ENCODE measurements at places on chromosomes 5 and 9.

DNA sequence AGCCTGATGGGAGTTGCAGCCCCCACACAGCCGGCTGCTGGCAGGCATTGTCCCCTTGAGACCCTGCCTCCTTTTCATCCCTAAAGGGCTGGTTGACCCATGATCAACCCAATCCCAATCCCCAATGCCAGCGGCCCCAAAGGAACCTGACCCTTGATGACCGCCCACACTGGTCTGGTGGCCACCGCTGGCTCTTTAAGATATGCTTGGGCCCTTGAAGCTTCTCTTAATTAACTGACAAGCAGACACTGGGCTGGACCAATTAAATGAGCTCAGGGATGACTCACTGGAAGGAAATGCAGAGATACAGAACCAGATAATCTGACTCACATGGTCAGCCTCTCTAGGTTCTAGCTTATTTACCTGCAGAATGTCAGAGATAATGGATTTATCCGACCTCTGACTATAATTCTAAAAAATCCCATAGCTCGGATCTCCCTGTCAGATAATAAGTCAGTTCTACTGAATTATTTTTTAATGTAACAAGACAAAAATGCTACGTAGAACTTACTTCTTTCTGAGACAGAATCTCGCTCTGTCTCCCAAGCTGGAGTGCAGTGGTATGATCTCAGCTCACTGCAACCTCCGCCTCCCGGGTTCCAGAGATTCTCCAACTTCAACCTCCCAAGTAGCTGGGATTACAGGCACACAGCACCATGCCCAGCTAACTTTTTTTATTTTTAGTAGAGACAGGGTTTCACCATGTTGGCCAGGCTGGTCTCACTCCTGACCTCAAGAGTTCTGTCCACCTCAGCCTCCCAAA, 11.1 kb upstream of the MLANA start:
- no peak for DNase-seq

DNA sequence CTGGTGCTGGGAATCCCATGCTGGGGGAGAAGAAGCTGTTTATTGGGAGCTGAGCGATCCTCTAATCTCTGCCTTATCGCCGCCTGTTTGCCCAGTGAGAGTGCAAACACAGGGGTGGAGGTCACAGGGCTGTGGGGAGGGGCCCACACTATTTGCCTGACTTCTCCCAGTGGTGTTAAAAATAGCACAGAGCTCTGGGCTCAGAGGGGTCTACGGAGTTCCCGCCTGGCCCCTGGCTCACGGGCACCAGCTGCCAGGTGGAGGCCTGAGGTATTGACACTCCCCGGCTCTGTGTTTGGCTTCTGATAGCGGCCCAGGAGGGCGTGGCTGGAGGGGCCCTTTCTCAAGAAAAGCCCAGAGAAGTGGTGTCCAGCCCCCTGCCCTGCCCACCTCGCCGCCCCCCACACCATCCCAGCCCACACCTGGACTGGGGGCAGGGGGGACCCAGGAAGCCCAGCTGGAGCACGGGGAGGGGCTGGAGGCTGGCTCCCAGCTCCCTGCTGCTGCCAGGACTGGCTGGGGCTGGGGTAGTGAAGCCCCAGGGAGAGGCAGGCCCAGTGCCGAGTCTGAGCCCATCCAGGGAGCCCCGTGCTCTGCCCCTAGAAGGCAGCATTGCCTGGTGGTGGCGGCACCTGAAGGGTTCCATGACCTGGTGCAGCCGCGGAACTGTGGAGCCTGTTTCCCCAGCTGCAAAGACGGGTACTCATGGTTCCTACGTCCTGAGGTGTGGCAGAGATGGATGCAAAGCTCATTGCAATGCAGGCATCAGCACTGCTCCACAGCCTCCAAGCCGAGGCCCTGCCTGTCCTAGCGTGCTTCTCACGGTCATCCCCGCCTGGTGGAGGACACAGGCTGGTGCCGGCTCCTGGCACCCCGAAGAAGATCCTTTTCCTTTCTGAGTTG, 35.7 kb upstream of the EGFL7 start:
- DNase-seq: no peak

DNA sequence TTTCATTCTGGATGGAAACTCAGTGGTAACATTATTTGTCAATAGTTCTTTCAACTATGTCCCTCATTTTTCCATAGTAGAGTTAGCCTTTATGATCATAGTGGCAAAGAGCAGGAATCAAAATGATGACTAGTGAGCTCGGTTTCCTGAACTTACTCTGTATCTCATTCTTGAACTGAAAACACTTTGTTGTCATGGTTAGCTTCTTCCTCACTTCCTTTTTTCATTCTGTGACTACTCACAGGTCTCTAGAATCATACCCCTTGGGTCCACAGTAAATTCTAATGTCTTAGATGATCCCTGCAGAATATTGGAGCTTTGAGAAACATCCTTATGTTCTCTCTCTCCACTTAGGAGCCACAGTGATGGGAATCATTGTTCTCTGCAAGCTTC, 29.4 kb upstream of the RECK start:
- DNase-seq: no peak

DNA sequence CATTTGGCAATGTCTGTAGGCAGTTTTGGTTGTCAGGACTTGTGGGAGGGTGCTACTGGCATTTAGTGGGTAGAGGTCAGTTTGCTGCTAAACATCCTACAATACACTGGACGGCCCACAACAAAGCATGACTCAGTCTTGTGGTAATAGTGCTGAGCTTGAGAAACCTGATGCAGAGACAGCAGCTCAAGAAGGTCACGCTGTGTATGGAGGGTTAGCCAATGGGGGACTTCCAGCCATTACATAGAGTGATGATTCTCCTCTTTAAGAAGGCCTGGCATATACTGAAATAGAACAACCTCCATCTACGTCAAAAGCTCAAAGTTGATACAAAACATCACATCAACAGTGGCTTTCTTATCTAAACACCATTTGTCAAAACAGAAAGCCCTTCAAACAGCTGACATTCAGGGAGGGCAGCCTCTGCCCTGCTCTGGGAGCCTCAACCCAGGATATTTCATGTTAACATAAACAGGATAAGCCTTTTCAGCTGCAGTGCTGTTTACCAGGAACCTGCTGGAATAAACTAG, 143.0 kb downstream of the GPBP1 start:
- DNase-seq: no peak

- no peak for DNase-seq
These were observed 178.5 kb downstream of the C9orf152 start for GRCh38 chr9:110029429-110029955.

GRCh38 chr5:10056228-10056760, 193.4 kb downstream of the ATPSCKMT start:
- no peak for DNase-seq

- DNase-seq: no peak
These were observed 87.1 kb upstream of the SH3GL2 start for GRCh38 chr9:17491780-17492179.

GRCh38 chr9:126228781-126229444, 97.7 kb upstream of the MVB12B start:
- peak; percentile 22 for DNase-seq

DNA sequence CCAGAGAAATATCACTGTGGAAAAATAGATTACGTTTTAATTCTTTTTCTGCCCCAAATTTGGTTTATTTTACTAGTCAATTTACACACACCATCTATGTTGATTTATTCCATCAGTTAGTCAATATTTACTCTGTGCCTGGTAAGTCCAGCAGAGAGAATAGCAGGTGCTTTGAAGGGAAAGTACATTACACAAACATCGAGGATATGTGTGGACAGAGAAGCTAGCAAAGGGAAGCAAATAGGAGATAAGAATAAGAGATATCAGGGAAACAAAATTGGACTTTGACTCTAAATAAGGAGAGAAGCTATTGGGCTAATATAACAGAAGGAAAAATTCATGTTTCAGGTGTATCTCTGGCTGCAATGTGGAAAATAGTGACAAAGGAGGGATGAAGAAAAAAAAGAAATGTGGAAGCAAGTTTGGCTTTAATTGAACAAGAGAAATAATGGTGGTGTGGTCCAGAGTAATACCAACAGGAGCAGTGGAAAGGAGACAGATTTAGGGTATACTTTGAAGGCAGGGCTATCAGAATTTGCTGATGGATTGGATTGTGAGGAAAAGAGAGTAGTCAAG, 587.7 kb upstream of the CDH6 start:
- no peak for DNase-seq

DNA sequence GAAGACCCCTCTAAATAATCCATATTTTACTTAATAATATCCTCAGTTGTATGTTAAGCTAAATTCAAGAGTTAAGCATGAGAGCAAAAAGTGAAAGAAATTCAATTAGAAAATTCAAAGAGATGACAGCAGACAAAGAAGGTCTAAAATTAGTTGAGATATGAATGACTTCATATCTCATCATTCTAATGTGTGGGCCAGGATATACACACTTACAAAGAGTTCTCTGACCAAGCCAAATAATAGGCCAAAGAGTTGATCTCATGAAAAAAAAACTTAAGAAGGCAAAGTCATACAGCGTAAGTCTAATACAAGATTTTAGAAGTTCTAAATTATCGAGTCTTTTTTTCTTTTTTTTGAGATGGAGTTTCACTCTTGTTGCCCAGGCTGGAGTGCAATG, 87.7 kb upstream of the PLPP1 start:
- no peak for DNase-seq

DNA sequence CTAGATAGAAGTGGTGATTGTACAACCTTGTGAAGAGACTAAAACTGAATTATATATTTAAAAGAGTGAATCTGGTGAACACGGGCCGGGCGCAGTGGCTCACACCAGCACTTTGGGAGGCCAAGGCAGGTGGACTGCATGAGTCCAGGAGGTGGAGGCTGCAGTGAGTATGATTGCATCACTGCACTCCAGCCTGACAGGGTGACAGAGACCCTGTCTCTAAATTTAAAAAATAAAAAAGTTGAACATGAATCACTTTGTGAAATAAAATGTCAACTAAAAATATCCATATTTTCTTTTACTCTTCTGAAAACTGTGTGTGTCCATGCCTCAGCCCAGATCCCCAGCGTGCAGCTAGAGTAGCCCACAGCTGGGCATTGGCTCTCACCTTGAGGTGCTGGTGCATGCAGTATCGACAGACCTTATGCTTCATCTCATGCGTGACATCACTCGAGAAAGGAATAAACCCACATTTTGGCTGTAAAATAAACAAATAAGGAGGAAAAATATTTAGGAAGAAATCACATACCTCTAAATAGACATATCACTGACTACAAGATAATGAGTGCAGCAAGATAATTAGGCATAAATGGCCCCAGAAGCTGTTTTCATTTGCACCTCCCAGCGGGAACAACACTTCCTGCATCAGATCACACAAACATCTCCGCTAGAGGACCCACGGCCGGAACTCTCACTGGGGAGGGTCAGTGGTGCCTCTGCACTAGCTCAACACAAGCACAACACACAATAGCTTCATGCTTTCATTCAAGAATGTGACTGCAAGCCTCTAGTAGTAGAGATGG, 22.1 kb downstream of the IPPK start:
- no peak for DNase-seq

- DNase-seq: no peak
These were observed 36.4 kb downstream of the ADAMTS12 start for GRCh38 chr5:33855396-33855795.

- DNase-seq: no peak
These were observed 60.5 kb downstream of the GLDC start for GRCh38 chr9:6584881-6585597.

GRCh38 chr9:13431692-13432091, 152.2 kb upstream of the MPDZ start:
- DNase-seq: no peak

GRCh38 chr5:147098233-147098790, 136.5 kb upstream of the STK32A start:
- no peak for DNase-seq

GRCh38 chr5:40680741-40681362, 1.1 kb downstream of the PTGER4 start:
- no peak for DNase-seq

DNA sequence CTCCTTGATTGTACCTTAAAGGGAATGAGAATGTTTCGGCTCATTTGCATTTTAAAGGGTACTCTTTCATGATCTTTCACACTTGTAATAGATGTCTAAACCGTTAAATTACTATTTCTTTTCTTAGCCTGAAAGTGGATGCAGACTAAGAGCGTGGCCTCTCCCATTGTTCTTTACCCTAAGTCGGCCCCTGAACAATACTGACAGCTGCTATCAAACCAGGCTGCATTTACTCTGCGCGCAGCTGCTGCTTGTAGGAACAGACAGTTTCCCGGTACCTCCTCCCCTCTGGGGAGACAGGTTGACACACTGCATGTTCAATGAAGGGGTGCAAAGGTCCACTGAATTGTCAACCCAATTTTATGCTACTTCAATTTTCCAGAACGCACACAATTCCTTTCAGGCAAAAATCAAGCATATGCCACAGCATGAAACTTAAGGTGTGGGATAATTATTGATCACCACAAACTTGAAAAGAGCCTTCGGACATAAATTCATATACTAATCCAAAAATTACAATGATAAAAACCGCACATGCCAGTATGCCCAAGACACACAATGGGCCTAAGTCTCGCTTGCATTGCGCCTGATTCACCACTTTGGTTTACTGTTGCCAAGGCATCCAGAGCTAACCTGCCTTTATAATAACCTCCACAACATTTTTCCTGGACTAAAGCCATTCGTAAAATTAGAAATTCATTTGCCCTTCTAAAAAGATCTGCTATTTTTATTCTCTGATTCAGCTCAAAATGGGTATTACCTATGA, 39.7 kb downstream of the TLE1 start:
- DNase-seq: peak; percentile 32

DNA sequence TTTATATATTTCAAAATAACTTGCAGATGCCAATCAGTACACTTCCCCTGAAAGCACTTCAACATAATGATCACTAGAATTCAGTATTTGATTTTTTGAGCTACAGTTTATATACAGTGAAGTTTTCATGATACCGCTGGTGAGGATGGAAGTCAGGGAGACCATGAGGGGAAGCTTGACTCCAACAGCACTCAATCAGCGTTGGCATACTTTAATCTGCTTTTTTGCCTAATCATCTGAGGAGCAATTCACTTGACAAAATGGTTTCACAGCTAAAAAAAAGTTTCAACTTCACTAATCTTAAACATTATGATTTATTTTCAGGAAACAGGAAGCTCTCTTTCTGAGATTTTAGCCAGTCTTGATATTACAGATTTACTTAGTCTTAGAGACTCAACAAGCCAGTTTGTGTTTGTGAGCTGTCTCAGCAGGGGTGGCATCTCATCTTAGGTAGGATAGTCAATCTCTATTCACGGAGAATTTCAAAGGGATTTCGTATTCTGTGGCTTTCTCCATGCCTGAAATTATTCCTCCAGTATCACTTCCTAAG, 111.4 kb upstream of the ARRDC3 start:
- DNase-seq: no peak

DNA sequence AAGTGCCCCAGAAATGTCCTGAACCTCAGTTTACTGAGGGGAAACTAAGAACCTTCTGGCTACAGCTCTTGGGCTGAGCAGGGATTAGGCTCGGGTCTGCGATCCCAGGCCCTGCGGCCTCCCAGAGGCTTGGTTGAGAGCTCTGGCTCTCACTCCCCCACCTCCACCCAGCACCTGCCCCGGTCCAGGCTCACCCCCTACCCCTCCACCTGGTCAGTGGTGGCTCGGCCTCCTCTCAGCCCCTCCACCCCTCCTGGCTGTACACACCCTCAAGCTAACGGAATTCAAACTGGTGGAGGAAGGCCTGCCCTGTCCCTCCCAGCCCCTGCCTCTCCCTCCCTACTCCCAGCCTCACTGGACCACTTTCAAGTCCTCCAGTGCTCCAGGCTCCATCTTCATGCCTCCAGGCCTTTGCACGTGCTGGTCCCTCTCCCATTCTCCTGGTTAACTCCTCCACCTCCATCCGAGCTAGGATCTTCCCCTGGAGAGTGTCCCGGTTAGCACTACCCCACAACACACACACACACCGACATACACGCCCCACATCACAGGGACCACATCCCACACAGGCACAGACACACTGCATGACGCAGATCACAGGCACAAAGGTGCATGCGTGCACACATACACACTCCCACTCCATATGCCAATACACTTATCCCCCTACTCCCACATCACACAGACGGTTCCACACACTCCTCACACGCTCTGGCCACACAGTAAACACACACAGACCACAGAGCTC, 130.9 kb downstream of the C9orf50 start:
- no peak for DNase-seq

Data from NCI-H2107 (cell line).